ENCODE measurements at places on chromosomes 16 and 17. TPM values are rescaled to one million over a fixed set of nuclear protein-coding genes. Genes with fewer than 3 reads are reported as not detected.

- peak overlapping the region; percentile 99 for H3K27ac ChIP-seq
- H3K36me3 ChIP-seq = peaks cover 28% of the 10 kb centered on the region
- H3K4me3 ChIP-seq = peak overlapping the region; percentile 91
- peak; percentile 92 for DNase-seq
- no peaks in the 10 kb centered on the region for H3K27me3 ChIP-seq
- peaks cover 55% of the 10 kb centered on the region for H3K4me1 ChIP-seq
Measured at GRCh38 chr16:30063893-30064728, 1.4 kb upstream of the ALDOA start.

- H3K36me3 ChIP-seq = no peaks in the 10 kb centered on the region
- no peaks in the 10 kb centered on the region for H3K27me3 ChIP-seq
- no peak overlapping the region for H3K27ac ChIP-seq
- H3K4me1 ChIP-seq = peaks cover 17% of the 10 kb centered on the region
Measured at GRCh38 chr16:53953336-53953735, 249.4 kb downstream of the FTO start.

DNA sequence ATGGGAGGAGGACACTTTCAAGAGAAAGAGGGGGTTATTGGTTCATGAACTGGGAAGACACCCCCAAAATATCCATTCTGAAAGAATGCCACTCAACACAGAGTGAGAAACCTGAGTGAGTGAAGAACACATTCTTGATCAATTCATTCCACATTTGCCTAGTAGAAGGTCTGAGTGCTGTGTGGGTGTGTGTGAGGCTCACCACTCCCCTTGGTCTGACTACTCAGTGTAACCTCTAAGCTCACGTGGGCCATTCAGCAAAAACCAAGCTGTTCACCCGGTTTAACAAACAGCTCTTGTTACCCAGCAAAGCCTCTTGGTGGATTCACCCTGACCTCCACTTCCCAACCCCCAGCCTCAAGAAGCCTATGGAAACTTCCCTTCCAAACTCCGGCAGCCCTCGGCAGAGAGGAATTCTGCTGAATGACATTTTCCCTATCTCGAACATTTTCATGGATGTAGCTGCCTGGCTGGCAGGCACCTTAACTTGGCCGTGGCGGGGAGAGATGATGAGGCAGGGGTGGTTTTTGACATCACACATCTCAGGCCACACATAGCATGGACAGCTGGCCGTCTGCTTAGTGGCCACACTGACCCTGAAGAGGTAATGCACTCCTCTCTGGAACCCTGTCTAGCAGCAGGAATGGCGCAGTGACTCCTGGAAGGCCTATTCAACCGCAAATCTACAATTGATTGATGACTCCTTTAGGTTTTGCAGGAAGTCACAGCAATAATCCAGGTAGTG lies 11.6 kb downstream of the ST6GALNAC1 start:
- no peaks in the 10 kb centered on the region for H3K4me1 ChIP-seq
- no peak for DNase-seq
- no peaks in the 10 kb centered on the region for H3K27me3 ChIP-seq
- H3K27ac ChIP-seq = no peak overlapping the region

- H3K36me3 ChIP-seq = no peaks in the 10 kb centered on the region
- no peak for DNase-seq
- no peak overlapping the region for H3K27ac ChIP-seq
- H3K27me3 ChIP-seq = no peaks in the 10 kb centered on the region
- peaks cover 27% of the 10 kb centered on the region for H3K4me1 ChIP-seq
Measured at GRCh38 chr16:84753412-84754326, 53.9 kb downstream of the USP10 start.

- H3K27me3 ChIP-seq = peaks cover 5% of the 10 kb centered on the region
- no peak overlapping the region for H3K4me3 ChIP-seq
- DNase-seq = no peak
- H3K36me3 ChIP-seq = no peaks in the 10 kb centered on the region
Measured at GRCh38 chr17:48515925-48516900, 14.6 kb downstream of the HOXB1 start.

GRCh38 chr16:78455861-78456260 lies 356.4 kb downstream of the WWOX start:
- H3K27ac ChIP-seq = no peak overlapping the region
- DNase-seq = no peak
- no peak overlapping the region for H3K4me3 ChIP-seq
- H3K27me3 ChIP-seq = no peaks in the 10 kb centered on the region

DNA sequence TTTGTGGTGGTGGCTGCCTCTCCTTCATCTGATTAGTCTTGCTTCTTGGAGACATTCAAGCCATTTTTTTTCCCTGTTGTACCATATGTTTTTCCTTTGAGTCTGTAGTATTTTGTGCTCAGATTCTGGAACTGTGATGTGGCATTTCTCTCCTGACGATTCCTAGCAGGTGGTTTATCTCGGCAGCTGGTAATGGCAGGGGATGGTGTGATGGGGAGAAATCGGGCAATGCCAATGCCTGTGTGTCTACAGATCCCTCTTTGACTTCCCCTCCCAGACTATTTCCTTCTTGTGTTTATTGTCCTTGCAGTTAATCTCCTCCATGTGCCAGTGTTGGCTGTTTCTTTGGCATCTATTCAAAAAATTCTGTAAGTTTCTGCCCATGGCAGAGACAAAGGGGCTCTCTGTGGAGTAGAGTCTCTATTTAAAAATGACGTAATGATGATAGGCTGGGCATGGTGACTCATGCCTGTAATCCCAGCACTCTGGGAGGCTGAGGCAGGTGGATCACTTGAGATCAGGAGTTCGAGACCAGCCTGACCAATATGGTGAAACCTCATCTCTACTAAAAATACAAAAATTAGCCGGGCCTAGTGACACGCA lies 90.2 kb upstream of the ERCC4 start:
- H3K27ac ChIP-seq = no peak overlapping the region
- no peaks in the 10 kb centered on the region for H3K36me3 ChIP-seq
- H3K4me3 ChIP-seq = no peak overlapping the region
- DNase-seq = no peak

DNA sequence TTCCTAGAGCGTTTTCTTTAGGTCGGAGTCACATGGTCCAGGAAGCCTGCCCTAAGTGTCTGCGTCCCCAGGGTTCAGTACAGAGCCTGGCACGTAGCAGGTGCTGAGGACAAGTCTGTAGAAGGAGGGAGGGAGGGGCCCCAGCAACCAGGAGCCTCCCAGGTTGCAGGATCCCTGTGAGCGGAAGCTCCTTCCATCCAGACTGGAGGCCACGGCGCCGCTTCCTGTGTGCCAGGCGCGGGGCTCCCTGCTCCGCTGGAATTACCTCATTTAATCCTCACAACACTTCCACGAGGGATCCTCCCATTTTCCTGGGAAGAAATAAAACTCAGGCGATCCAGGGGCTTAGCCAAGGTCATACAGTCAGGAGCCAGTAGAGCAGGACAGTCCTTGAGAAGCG lies 22.1 kb downstream of the TRARG1 start:
- H3K4me1 ChIP-seq = no peaks in the 10 kb centered on the region
- no peak for DNase-seq
- H3K27me3 ChIP-seq = no peaks in the 10 kb centered on the region
- H3K36me3 ChIP-seq = no peaks in the 10 kb centered on the region
- H3K4me3 ChIP-seq = no peak overlapping the region
- H3K27ac ChIP-seq = no peak overlapping the region

- no peak overlapping the region for H3K4me3 ChIP-seq
- no peaks in the 10 kb centered on the region for H3K36me3 ChIP-seq
- no peak for DNase-seq
- no peaks in the 10 kb centered on the region for H3K27me3 ChIP-seq
- H3K27ac ChIP-seq = no peak overlapping the region
Measured at GRCh38 chr16:80047842-80048241, 447.3 kb upstream of the MAF start.

DNA sequence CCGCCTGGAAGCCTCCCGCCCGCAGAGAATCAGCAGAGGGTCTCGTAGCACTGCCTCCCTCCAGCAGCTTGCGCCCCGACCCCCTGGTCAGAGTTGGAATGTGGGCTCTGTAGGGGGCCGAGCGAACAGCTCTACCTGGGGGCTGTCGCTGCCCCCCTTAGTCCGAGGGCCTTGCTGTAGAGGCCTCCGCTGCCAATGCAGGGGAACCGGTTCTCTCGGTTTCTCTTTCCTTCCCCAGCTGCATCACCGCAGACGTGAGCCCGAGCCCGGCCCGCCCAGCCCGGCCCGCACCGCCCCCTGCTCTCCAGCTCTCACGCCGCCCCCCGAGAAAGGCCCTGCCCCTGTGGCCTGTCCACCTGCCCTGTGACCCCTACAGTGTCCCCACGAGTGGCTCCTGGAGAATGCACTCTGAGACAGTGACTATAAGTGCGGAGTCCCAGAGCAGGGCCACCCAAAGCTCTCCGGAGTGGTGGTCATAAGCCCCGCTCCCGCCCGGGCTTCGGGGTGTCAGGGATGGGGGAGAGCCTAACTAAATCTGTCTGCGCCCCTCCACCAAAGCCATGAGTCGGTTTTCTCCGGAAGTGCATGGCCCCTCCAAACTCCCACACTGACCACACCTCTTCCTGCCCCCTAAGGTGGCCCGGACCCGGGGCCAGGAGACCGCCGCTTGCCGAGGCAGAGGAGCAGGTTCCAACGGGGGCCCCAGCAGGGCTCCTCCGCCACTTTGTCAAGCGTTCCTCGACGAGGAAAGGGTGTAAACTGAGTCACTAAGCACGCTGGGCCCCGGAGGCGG lies 1.7 kb downstream of the ARHGAP27 start:
- peaks cover 22% of the 10 kb centered on the region for H3K4me1 ChIP-seq
- no peak overlapping the region for H3K27ac ChIP-seq
- peak overlapping the region; percentile 65 for H3K4me3 ChIP-seq
- peaks cover 17% of the 10 kb centered on the region for H3K36me3 ChIP-seq
- H3K27me3 ChIP-seq = no peaks in the 10 kb centered on the region

DNA sequence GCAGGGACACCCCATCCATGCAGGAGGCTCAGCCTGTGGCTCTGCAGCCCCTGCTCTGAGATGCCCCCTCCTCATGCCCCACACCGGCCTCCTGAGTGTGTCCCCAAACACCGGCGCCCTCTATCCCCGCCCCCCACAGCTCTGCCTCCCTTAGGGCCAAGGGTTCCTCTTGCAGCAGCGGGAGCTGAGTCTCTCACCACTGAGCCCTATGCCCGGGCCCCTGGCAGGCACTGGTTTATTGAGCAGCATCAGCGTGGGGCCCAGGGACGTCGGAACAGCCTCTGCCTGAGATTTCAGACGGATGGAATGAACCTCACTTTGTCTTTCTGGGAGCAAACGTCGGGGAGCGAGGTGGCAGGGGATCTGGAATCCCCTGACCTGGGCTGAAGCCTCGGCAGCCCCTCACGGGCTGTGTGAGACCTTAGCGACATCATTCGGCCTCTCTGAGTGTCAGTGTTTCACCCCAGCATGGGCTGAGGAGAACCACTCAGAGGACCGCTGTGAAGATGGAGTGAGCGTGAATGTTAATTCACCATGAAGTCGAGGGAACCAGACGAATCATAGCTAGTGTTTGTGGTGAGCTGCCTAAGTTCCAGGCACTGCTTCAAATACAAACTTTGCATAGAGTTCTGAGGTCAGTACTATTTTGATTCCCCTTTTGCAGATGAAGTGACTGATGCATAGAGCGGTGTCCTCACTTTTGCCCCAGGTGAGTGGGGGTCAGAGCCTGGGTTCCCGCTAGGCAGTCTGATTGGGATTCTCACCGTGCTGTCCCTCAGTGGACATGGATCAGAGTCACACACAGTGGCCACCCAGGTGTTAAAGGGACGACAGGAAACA lies 5.3 kb upstream of the C16orf74 start:
- no peak overlapping the region for H3K4me3 ChIP-seq
- no peak overlapping the region for H3K27ac ChIP-seq
- DNase-seq = no peak
- no peaks in the 10 kb centered on the region for H3K27me3 ChIP-seq
- no peaks in the 10 kb centered on the region for H3K4me1 ChIP-seq
- H3K36me3 ChIP-seq = no peaks in the 10 kb centered on the region

- no peaks in the 10 kb centered on the region for H3K27me3 ChIP-seq
- H3K4me3 ChIP-seq = no peak overlapping the region
- H3K27ac ChIP-seq = no peak overlapping the region
- peaks cover 41% of the 10 kb centered on the region for H3K36me3 ChIP-seq
Measured at GRCh38 chr17:46942441-46943217, 19.7 kb downstream of the GOSR2 start.

DNA sequence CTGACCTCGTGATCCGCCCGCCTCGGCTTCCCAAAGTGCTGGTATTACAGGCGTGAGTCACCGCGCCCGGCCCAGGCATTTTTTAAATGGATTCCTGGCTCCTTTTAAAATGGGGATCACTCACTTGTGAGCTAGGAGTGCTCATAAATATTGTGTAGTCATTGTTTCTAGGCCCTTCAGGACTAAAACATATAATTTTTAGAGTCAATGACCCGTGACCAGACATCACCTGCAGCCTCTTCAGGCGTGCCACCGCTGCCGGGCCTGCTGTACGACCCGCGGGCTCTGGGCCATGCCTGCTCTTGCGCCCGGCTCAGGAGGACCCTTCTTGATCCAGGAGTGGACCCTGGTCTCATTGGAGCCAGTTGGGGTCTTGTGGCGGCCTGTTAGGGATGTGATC lies 30.8 kb downstream of the EFCAB5 start:
- H3K27ac ChIP-seq = no peak overlapping the region
- no peaks in the 10 kb centered on the region for H3K36me3 ChIP-seq
- no peak overlapping the region for H3K4me3 ChIP-seq
- no peak for DNase-seq

DNA sequence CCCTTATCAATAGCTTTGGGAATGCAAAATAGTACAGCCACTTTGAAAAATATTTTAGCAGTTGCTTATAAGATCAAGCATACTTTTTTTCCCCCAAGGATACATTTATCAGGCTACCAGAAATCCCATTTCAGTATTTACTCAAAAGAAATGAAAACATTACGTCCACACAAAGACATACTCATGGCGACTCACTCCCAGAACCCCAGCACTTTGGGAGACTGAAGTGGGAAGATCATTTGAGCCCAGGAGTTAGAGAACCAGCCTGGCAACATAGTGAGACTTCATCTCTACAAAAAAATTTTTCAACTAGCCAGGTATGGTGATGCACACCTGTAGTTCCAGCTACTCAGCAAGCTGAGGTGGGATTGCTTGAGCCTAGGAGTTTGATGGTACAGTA lies 5.9 kb downstream of the SKA2 start:
- no peaks in the 10 kb centered on the region for H3K36me3 ChIP-seq
- no peaks in the 10 kb centered on the region for H3K27me3 ChIP-seq
- H3K4me3 ChIP-seq = no peak overlapping the region
- H3K27ac ChIP-seq = no peak overlapping the region
- peaks cover 12% of the 10 kb centered on the region for H3K4me1 ChIP-seq
- no peak for DNase-seq

GRCh38 chr16:89363621-89364393 lies 126.6 kb downstream of the ANKRD11 start:
- DNase-seq = no peak
- H3K36me3 ChIP-seq = no peaks in the 10 kb centered on the region
- H3K27me3 ChIP-seq = no peaks in the 10 kb centered on the region
- no peak overlapping the region for H3K4me3 ChIP-seq

CXCL16 gene
- 5.4 TPM for total RNA-seq

OR1D5 gene
- total RNA-seq = not detected

Measured in psoas muscle (tissue), 8 donors.